ENCODE measurements at places on chromosomes 5 and 9.

GRCh38 chr5:5979377-5979760, 399.0 kb downstream of the MED10 start:
- DNase-seq, result no peak

GRCh38 chr5:175621971-175622370, 35.9 kb upstream of the HRH2 start:
- DNase-seq, result no peak

- DNase-seq, result no peak
These were observed 11.1 kb upstream of the PAIP1 start for GRCh38 chr5:43567967-43568366.

DNA sequence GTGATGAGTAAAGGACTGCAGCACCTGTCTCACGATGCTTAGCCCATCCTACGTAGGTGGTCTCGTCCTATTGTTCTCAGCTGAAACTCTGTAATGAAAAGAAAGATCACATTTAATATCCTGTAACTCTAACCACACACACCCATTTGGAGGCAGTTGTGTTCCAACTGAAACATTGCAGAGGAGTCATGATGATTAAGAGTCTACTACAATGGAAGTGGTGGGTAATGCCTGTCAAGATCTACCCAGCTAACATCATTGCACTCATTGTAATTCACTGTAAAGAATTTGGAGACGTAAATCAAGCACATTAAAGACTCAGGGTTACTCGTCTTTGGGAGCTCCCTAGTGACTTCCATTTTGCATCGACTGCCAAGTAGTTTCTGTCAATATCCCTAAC, 106.0 kb upstream of the PTPN3 start:
- DNase-seq, result no peak

DNA sequence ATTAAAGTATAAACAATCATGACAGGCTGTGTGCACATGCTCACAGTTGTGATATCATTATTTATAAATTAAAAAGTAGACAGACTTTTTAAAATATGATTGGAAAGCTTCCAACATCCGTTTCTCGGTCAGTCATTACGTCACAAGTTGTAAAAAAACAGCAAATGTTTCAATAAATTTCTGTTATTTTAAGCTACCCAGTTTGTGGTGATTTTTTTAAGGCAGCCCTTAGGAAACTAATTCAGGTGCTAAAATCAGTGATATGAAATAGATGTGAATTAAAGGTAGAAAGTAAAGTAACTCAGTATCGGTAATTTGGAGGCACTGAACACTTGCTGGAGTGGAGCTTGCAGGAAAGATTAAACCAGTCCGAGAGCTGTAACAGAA, 1.2 kb downstream of the CCNH start:
- DNase-seq, result no peak

GRCh38 chr5:139862803-139863202, 67.2 kb downstream of the PSD2 start:
- no peak for DNase-seq

DNA sequence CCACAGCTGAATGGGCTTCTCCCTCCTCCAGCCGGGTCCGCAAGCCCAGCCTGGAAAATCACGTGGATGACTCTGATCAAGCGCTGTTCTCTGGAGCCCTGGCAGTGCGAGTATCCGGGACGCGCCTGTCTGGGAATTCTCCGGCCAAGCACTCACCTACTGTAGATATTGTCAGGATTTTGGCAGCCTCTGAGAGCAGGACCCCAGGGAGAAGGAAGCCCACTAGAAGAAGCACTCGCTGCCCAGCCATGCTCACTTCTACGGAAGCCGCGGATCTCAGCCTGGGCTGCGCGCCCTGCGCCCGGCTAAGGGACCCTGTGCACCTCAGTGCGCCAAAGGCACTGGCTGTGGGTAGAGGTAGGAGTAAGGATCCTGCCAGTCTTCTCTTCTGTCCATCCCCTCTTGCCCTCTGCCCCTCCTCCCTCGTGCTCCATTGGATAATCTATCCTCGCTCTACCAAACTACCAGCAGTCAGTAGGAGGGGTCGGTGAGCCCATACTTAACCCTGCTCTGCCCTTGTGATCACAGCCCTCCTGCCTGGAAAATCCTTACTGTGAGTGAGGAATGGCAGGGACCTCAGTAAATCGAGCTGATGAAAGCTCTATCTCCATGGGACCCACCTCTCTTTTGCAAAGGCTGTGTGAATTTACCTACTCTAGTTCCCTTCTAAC, at the start of gene UGT3A2:
Gene UGT3A2, minus strand, starts transcription at position 343 of the 671 bp plus-strand sequence. Its CDS starts 93 bp downstream, at position 250.
- no peak for DNase-seq

DNA sequence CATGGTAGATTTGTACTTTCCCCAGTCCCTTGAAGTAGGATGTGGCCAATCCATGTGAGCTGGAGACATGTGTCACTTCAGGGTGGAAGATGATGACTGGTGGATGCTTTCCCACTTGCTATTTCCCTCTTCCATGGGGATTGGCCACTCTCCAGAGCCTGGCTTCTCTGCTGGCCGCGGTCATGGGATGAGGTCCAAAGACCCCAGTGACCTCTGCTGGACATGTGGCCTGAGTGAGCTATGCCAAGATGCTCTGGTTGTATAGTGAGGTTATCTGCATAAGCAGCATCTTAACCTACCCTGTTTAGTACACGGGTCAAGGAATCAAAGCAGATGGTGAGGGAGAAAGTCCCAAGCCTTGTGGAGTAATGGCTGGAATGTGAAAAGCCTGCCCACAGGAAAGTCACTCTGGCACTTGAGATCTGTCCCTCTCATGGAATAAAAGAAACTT, 47.1 kb downstream of the SH3PXD2B start:
- DNase-seq, result no peak

- DNase-seq, result no peak
These were observed 3.7 kb upstream of the HOMER1 start for GRCh38 chr5:79517601-79518000.

DNA sequence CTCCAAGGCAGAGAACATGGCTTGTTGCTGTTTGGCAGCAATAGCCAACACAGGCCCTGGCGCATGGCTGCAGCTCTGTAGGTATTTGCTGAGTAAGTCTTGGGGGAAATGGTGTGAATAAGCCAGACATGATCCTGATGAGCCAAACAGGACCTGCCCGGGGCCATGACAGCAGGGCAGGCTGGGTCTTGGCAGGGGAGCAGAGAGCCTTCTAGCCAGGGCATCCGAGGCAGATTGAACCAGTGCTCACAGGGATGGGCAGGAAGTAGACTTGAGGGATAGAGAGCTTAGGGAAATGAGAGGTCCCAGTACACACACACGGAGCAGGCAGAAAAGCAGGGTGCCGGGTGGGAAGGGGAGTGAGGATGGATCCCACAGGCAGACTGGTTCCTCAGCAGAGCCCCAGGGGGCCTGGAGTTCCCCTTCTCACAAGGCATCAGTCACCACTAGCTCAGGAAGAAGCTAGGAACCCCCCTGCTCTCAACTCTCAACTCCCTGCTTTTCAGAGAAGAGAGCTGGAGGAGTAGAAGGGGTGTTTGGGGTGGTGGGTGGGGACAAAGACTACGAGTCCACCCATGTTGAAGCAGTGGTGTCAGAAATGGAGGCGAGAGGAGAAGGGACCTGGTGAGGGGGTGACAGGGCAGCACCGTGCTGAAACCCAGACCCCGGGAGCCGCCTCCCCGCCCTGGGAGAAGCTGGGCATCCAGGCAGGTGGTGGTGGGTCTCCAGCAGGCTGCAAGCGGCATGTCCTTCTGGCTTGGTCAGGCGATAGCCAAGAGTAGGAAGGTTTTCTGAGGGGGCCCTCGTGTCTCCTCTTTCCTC, 111.1 kb downstream of the RGS3 start:
- DNase-seq, result no peak

DNA sequence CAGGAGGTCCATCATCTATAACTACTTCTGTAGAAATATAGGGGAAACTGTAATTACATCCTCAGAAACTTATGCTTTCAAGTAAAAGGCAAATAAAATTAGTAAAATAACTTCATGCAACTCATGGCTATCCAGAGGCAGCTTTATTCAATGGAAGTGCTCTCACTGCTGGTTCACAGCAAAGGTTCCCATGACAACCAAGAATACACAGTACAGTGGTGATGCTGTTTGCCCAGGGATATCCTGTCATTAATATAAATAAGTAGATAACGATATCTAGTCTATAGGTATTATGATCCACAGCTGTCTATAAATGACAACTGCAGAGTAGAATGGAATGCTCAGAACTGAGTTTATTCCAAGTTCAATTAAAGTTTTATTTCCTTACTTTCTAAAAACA, 390.3 kb downstream of the PDE4D start:
- DNase-seq, result no peak

- no peak for DNase-seq
These were observed 15.2 kb downstream of the ZBTB5 start for GRCh38 chr9:37449862-37450632.

DNA sequence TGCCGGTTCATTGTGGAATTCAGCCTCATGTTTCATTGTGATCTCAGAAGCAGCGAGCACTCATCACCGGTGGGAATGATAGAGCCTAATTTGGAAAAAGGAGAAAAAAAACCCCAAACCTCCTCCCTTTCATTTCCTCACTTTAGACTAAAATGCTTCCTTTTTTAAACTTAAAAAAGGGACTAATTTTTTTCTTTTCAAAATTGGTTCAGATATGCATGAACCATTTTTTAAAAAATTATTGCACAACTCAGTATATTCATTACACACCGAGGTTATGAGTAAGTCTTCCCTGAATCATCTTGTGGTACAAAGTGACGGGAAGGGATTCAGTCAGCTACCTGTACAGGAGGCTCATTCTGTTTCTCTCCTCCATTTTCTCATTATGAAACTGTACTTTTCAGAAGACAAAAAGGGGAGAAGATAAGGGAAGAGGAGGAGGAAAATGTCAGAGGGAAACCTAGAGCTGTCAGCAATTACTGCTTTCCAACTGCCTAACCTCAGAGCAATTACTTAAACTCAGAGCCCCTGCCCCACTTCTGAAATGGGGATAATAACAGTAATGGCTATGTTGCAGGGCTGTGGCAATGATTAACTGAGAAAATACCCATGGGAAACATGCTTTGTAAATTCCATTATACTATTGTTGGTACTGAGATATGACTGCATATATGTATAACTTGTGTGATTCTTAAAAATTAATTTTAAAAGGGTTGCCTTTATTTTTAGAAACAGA, 24.0 kb downstream of the GALNT10 start:
- DNase-seq, result no peak

DNA sequence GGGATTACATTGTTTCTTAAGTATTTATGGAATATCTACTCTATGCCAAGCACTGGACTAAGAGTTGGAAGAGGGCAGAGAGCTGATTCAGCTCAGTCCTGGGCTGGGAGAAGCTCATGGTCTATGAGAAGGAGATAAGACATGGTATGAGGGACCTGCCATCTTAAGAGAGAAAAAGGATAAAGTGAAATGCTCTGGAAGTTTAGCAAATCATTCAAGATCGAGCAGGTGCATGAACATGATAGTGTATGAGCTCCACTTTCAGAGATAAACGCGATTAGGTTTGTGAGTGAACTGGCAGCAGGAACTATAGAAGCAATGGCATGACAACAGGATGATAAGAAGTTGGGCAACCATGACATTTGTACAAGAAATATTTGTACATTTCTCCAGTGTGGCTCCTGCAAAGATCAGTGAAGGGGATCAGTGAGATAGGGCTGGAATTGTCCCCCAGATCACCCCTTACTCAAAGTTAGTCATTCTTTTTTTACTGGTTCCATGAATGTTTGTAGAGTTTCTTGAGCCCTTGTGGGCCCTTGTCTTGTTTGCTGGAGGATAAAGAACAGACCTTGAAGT, 26.6 kb upstream of the CCDC180 start:
- DNase-seq, result no peak

DNA sequence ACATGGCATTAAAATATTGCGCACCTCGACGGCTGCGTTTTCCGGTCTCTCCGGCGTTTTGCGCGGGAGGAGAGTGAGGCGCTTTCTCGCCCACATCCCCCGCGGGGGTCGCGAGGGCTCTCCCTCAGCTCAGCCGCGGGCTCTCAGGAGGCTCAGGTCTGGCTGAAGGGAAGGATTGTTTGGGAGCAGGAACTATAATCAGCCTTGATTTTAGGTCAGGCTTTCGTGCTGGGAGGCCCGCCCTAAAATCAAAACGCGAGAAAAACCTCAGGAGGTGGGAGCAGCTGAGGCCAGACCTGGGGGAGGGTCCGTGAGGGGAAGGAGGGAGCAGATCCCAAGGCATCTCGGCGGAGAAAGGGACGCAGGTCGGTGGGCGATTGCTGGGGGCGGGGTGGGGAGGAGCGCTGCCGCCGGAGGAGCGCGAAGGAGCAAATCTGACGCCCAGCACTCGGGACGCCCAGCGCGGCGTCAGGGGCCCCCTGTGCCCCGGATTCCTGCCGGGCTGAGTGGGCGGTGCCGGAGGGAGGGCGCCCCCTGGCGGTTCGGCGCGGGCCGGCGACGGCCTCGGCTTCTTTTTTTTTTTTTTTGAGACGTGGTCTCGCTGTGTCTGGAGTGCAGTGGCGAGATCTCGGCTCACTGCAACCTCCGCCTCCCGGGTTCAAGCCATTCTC, 18.7 kb upstream of the RNF130 start:
- DNase-seq, result peak; percentile 72

DNA sequence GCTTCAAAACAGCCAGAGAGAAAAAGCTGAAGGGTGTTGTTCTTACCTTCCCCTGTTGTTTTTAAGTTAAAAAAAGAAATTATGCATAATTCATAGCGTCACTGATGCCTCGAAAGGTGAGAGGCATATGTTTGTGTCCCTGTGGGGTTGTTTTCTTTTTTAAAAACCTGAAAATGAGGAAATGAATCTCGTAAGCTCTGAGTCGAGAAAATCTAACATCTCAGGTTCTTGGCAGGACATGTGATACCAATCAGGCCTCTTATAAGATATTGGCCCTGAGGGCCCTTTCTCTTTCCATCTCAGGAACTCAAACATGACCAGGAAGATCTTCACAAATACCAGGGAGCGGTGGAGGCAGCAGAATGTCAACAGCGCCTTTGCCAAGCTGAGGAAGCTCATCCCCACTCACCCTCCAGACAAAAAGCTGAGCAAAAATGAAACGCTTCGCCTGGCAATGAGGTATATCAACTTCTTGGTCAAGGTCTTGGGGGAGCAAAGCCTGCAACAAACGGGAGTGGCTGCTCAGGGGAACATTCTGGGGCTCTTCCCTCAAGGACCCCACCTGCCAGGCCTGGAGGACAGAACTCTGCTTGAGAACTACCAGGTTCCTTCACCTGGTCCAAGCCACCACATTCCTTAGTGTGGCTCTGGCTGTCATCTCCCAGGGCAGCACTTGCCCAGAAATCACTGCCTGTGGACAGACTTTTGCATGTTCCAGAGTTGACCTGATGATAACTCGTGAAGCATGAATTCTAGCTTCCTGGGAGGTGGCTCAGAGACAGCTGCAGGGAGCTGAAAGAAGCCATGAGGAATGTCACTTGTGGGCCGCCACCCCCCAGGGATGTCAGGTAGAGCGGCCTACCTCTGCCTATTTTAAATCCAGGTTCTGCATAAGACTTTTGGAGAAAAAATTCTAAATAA, at the start of gene TAL2:
Gene TAL2, plus strand, starts transcription at position 274 of the 921 bp plus-strand sequence. Its CDS starts 40 bp downstream, at position 314.
- no peak for DNase-seq

- DNase-seq, result peak; percentile 5
These were observed 9.7 kb upstream of the C9orf152 start for GRCh38 chr9:110217656-110218099.

GRCh38 chr5:141431286-141431685, 979 bp downstream of the PCDHGA12 start:
- peak; percentile 23 for DNase-seq
